Stimulated activated CD4-positive, alpha-beta T cell treated with anti-CD3 and anti-CD28 coated beads, Interleukin-1b, Interleukin-23, amount 100 ng/mL, for 1 hour (primary cell): ENCODE measurements at places on chromosomes 3 and 15.

- DNase-seq, result no peak
These were observed 8.2 kb downstream of the THOC7 start for GRCh38 chr3:63855333-63855940.

GRCh38 chr3:43345877-43346276 is 59.5 kb downstream of the SNRK start:
- DNase-seq, result no peak

- DNase-seq, result no peak
These were observed 30.5 kb downstream of the FAH start for GRCh38 chr15:80183306-80183705.

DNA sequence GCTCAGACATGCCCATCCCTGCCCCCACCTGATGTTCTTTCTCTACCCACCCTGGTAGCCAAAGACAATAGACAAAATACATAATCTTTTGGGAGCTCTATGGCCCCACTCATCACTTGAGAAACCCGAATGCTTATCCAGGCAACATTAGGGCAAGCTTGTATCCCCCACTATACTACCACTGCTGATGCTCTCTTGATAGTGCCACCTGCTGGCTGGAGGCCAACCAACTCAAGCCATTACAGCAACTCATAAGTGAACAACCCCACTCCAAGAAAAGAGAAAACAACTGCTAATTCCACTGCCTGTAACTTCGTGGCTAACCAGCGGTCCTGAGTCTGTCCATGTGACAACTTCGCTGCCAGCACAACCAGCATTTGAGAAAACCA is 342.5 kb upstream of the TGFBR2 start:
- DNase-seq, result no peak

DNA sequence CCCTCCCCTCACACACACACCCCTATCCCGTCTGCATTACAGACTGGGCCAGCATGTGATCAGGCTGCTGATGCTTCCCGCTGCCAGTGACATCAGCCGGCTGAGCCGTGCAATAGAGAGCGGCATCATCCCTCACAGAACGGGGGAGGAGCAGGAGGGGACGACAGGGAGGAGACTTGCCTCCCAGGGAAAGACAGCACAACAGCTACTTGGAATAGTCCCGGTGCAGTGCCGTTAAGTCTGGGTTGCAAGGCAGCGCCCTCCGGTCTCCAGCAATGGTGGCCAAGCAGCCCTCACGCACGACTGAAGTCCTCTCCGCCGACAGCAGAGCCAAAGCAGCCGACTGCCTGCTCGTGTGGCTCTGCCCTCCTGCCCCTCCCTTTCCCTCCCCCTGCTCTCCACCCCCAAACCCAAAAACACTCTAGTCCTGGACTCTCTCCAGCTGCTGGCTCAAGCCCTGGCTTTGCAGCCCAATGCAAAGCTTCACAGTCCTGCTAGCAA is 31.5 kb upstream of the RPS17 start:
- no peak for DNase-seq

GRCh38 chr15:52349052-52349700 is 53.6 kb upstream of the MYO5C start:
- no peak for DNase-seq

DNA sequence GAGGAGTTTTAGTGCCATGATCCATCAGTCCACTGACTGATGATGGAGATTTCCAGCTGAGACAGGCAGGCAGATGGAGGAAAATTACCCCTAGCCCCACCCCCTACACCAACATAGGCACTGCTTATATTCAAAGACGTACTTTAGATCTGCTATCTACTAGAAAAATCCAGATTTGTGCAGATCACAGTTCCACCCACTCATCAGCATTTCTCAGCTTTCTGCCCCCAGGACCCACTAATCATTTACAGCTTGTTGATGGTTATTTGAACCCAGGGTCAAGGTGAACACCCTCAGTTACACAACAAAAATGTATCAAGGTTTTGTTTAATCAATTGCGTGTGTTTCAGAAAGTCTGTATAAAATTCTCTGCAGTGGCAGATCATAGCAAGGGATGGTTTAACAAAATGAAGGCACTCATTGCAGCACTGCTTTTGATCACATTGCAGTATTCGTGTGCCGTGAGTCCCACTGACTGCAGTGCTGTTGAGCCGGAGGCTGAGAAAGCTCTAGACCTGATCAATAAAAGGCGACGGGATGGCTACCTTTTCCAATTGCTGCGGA is at the start of gene HRG:
HRG (plus strand) TSS at position 390 of the 564 bp plus-strand sequence; CDS start at position 408, 18 bp downstream.
- no peak for DNase-seq

DNA sequence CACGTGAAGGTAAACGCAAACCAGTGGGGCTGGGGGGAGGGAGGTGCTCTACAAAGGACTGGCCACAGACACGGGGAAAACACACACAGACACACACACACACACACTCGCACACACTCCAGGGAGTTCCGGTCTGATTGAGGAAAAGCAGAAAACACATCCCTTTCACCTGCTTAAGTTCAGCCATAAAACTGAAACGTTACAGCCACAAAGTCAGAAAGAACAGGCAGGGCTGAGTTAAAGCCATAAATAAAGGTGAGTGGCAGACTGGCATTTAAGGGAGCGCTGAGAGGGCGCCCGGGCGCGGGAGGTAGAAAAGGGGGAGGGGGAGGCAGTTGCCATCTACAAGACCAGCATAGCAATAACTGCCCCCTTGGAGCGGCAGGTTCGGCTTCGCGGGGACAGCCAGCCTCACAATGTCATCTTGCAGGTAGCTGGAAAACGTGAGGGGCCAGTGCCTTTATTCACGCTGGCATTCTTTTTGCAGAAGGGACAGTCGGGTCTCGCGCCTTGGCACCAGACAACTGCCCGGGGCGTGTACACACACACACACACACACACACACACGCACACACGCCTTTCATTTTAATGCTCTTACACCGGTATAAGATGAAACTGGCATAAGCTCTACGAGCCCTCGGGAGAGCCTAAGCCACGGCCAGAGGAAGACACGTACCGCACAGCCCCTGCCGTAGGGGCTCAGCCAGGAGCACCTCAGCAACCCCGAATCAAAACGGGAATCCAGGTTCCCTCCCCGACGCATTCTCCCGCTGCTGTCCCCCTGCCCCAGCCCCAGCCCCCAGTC is 866 bp downstream of the TNIK start:
- peak; percentile 22 for DNase-seq

DNA sequence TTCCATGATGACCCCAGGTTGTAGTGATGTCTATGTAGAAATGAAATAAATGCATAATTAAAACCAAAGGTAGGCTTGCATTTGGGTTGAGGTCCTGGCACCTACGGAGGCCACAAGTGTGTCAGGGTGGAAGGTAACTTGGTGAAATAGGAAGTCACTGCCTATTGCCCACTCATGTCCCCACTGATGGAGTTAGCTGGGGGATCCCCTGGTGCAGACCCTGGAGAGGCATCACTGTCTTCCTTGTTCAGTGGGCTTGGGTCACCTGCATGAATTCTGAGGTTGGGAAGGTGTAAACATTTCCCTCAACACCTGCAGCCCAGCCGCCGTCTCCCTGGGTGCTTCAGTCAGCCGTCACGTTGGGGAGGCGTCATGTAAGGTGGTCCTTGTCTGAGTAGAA is 97.1 kb downstream of the APBA2 start:
- DNase-seq, result no peak

DNA sequence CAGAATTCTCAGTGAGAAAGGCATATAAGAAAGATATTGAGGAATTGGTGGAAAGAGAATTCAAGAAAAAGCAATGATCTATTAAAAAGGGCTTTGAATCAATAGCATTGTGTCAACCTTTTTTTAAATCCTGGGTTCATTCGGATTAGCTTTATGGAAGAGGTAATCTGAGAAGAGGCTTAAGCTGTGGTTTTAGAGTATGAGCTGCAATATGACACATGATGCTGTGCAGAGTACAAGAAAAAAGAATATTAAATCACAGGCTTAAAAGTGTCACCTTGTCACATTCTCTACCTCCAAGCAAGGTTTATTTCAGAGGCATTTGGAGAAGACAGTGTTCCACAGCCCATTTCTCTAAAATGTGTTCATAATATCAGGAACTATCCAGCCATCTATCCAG is 128.9 kb downstream of the RTP4 start:
- DNase-seq, result no peak

DNA sequence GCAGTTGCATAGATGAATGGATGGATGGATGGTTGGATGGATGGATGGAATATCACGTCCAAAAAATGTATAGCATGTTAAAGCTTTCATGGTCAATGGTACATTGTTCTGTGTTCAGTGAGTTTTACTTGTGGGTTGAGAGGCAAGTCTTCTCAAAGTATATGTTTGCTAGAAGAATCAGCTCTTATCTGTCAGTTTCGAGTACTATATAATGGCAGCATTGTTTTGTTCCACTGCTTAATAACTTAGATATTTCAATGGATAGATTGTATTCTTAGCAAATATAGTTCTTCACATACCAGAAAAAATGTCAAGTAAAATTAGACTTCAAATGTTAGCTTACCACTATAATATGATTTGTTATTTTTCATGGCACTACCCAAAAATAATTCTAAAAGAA is 100.9 kb upstream of the CDIN1 start:
- DNase-seq, result no peak

GRCh38 chr15:89116404-89116803 is 28.1 kb downstream of the ABHD2 start:
- no peak for DNase-seq

DNA sequence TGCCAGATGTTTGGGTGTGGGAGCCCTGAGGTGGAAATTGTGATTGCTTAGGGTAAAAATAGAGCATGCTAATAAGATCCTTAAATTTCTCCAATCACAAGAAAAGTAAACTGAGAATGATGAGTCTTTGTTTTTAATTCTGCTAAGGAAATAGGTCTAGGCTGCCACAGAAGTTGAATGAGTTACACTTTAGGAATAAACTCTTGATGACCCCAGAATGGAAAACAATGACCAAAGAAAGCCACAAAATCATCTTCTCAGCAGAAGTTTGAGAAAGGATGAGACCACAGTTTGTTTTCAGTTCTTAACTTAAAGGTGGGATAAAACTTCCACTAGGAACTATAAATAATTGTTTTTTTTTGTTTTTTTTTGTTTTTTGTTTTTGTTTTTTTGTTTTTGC is 164.6 kb upstream of the BCL6 start:
- no peak for DNase-seq

DNA sequence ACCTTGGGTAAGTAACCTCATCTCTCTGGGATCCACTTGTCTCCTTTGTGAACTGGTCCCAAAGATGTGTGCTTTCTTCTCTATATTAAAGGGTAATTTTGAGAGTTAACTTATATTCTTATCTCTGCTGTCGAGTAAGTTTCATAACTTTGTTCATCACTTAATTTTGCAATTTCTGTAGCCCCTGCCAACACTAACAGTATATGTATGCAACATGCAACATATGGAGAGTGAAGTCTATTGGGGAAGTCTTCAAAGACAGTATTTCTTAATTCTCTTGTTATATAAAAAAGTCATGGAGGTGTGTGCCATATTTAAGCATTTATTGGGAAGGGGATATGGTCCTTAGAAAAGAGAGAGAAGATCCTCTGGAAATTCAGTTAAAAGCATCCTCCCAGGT is 85.9 kb downstream of the LRRC3B start:
- DNase-seq, result no peak

GRCh38 chr15:90818251-90819210 is 49.9 kb upstream of the FURIN start:
- no peak for DNase-seq

GRCh38 chr3:38648024-38648658 is 1.3 kb downstream of the SCN5A start:
- DNase-seq, result no peak

- no peak for DNase-seq
These were observed 62.7 kb downstream of the TCF12 start for GRCh38 chr15:56981160-56981559.

DNA sequence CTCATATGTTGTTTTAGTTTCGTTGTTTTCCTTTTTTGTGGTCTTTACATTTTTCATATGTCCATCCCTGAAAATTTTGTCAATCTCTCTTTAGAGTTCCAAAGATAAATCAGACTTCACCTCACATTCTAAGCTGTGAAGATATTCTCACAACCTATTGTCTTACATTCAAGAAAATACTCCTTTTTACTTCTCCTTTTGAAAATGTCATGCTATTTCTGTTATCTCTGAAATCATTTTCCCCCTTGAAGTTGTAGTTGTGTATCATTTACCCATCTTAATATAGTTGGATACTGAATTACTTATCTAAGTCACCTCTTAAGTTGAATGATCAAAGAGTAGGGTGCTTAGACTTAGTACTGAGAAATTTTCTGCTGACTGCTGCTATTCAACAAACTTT is 74.3 kb downstream of the DCUN1D1 start:
- no peak for DNase-seq

- no peak for DNase-seq
These were observed 11.3 kb downstream of the SEMA4B start for GRCh38 chr15:90212221-90213098.

- no peak for DNase-seq
These were observed 65.8 kb downstream of the MB21D2 start for GRCh38 chr3:192851821-192852372.

DNA sequence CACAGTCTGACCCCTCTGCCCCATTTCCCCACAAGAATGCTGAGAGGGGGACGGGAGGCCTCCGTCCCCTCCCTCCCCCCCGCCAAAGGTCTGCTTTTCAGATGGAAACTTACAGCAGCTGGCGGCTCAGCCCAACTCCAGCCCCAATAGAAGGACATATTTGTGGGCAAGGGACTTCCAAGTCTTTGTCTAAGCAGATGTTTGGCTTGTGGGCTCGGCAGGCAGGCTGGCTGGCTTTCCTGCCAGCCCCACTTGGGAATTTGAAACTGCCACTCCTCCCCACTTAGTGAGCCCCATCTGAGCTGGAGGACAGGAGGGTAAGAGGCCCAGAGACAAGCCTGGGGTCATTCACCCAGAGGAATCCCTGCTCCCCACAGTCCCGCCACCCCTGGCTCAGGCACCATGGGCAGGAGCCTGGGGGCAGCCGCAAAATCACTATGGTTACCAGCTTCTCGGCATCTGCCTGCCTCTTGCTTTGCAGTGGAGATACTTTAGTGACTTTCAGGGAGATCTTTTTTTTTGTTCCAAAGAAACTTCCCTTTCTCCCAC is 53.6 kb downstream of the LMCD1 start:
- no peak for DNase-seq

- no peak for DNase-seq
These were observed 12.3 kb downstream of the ABTB1 start for GRCh38 chr3:127684871-127685707.

- DNase-seq, result no peak
These were observed 222.1 kb upstream of the ADAMTS9 start for GRCh38 chr3:64909757-64910467.

GRCh38 chr3:126522363-126522788 is 1.6 kb upstream of the CHST13 start:
- peak; percentile 7 for DNase-seq
